Ascending aorta (tissue), 2 donors: ENCODE measurements at places on chromosomes 1 and 21.

GRCh38 chr21:21751286-21751685 lies 753.1 kb downstream of the NCAM2 start:
- DNase-seq, result no peak

- no peak for DNase-seq
Measured at GRCh38 chr1:175197531-175197930, 5.0 kb upstream of the KIAA0040 start.

GRCh38 chr1:7680207-7680954 lies 90.7 kb upstream of the VAMP3 start:
- DNase-seq, result no peak

DNA sequence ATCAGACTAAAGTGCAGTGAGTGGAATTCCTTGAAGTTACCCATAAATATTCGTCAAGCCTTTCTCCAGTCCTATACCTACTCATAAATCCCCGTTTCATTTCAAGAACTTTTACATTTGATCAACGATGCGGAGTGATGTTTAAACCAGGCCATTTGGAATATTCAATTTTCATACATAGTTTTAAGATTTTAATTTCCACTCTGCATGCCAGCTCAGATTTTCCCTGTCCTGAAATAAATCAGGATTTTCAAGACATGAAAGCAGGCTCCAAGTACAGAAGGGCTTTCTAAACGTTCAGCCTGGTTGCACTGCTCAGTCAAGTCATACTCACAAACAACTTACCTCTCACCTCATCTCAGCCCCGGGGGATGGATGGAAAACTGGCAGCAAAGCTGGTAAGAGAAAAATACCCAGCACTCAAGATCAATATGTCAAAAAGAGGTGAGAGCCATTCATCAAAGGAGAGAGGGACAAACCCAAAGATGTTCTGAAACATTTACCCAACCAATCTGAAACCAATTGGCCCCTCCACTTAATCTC lies 418.5 kb downstream of the PLPP3 start:
- DNase-seq, result no peak

DNA sequence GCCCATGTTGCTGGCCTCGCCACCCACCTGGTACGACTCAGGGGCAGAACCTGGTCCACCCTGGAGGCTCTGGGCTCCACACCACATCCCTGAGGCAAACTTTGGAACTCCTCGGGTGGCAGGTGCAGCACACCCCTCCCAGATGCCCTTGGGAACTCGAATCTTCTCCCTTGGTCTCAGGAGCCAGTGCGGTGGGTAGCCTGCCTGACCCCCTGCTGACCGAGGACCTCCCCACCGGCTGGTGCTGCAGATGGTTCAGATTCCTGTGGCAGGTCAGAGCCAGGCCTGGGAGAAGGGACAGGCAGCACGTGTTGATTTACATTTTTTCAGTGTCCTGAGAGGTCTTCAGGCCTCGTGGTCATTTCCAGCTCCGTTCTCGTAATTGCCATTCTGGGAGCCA lies 6.3 kb upstream of the CFAP410 start:
- DNase-seq, result no peak

DNA sequence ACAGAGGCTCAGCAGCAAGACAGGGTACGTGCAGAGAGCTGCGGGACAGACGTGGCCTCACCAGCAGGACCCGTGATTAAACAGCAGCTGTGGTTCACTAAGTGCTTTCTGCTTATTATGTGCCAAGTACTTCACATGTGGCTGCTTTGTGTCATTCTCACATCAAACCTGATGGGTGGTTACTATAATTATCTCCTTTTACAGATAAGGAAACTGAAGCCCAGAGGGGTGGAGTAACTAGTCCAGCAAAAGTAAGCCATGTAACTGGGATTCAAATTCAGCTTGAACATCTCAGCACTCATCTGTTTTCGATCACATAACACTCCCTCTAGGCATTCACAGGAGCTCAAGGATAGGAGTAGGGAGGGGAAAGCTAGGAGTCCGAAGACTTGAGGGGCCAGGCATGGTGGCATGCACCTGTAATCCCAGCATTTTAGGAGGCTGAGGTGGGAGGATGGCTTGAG lies 50.8 kb upstream of the CLIC4 start:
- DNase-seq, result no peak

DNA sequence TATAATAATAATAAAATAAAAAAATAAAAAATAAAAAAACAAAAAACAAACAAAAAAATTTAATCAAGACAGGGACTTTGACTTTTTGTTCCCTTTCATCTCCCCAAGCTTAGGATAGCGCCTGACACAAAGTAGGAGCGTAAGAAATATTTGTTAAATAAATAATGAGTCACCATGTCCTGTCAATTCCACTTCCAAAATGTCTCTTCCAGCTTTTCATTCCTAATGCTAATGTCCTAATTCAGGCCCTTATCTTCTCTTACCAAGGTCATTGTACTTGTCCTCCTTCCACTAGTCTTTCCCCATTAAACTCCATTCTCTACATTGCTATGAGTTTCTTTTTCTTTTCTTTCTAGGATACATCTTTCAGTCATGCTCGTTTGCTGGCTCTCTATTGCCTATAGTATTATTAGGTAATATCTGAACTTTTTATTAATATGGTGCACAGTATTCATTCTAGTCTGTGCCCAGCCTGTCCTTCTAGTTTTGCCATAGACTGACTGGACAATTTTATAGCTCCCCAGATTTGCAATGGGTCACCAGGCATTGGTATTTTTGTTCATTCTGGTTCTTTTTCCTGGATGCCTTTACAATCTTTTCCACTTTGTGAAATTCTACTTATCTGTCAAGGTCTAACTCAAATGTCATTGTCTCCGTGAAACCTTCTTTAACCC lies 11.4 kb downstream of the NEXN start:
- DNase-seq, result no peak

GRCh38 chr1:66396212-66396890 lies 137.6 kb upstream of the SGIP1 start:
- DNase-seq, result no peak

DNA sequence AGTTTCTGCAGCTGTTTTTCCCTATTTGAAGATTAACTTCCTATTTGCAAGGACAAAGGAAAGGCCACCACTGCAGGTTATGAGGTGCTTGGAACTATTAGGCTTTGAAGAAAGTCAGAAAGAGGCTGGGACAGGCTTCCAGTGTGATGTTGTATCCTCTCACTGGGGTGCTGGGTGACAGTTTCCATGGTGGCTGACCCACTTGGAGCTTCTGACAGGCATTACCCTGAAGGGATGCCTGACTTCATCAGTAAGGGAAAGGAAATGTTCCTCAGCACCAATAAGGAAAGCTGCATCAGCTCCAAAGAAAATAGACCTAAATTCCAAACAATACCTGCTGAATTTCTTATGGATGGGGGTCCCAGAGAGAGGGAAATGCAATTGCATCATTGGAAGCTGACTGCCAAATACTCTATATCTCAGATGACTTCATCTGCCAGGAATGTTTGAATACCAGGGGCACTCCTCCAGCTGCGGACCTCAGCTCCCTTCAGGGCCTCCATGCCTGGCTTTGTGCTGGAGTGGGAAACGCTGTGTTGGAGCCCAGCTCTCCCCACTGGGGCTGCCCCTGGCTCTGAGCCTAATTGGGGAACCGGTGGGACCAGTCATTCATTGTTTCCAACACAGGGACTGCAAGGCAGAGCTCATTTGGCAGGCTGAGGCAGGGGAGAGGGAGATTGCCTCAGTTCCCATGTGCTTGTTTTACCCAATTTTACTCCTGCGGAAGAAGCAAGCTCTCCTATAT lies 76.6 kb downstream of the RGL1 start:
- DNase-seq, result no peak

GRCh38 chr1:192810253-192810880 lies 1.5 kb downstream of the RGS2 start:
- no peak for DNase-seq

- peak; percentile 35 for DNase-seq
Measured at GRCh38 chr1:119712342-119713038, 756 bp downstream of the PHGDH start.

- no peak for DNase-seq
Measured at GRCh38 chr1:85058786-85059185, 10.5 kb upstream of the MCOLN3 start.

DNA sequence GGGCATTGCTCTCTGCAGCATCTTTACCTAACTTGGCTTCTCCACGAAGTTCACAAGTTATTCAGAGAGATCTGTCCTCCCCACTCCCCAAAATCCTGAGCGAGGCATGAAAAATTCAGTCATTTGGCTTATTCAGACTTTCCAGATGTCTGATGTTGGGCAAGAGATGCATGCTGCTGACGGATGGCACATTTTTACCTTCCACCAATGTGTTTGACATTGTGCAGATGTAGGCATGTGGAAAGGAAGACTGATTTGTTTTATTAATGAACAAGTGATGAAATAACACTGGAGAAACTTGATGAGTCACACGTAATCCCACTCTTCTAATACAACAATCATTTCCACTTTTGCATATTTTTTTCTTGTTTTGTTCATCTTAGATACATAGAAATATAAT lies 86.7 kb downstream of the C1orf94 start:
- no peak for DNase-seq

- DNase-seq, result no peak
Measured at GRCh38 chr1:4149281-4149680, 249.2 kb upstream of the C1orf174 start.

- DNase-seq, result no peak
Measured at GRCh38 chr1:150981177-150981804, 801 bp upstream of the ANXA9 start.

DNA sequence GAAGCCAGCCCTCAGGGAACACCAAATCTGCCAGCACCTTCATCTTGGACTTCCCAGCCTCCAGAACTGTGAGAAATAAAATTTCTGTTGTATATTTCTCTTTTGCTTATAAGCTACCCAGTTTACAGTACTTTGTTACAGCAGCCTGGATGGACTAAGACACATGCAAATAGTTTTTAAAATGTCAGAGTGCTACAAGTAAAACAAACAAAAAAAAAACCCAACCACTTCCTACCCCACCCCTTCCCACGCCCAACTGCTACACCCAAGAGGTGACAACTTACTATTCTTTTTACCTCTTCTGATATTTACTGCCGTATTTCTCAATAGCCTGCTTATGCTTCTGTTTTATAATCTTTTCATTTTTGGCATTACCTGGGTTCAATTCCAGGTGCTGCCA lies 8.6 kb upstream of the SPSB1 start:
- no peak for DNase-seq

DNA sequence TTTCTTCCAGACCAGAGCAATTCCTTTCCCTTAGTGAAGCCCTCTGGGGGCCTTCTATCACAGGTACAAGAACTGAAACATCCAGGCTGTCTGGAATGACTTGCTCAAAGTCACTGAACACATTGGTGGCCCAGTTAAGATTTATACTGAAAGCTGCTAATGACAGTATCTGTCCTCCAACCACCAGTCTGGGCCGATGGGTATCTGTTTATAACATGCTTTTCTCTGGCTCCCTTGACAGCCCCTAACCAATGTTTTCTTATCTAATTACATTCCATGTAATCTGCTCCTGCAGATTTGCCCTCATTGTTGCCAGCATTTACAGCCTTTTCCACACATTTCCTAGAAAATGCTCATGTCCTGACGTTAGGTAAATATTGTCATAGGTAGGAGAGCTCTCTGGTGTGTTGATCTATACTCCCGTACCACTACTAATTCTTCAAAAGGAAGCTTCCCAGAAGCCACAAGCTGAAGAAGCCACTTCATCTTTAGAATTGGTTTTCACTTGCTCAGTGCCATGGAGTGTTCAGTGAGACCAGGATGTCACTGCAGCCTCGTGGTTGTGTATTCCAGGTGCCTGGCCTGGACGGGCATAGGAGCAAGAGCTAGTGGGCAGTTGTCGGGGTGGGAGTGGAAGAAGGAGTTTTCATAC lies 163.9 kb downstream of the TSEN15 start:
- DNase-seq, result no peak

GRCh38 chr1:40606194-40606593 lies 59.3 kb downstream of the RIMS3 start:
- DNase-seq, result no peak

DNA sequence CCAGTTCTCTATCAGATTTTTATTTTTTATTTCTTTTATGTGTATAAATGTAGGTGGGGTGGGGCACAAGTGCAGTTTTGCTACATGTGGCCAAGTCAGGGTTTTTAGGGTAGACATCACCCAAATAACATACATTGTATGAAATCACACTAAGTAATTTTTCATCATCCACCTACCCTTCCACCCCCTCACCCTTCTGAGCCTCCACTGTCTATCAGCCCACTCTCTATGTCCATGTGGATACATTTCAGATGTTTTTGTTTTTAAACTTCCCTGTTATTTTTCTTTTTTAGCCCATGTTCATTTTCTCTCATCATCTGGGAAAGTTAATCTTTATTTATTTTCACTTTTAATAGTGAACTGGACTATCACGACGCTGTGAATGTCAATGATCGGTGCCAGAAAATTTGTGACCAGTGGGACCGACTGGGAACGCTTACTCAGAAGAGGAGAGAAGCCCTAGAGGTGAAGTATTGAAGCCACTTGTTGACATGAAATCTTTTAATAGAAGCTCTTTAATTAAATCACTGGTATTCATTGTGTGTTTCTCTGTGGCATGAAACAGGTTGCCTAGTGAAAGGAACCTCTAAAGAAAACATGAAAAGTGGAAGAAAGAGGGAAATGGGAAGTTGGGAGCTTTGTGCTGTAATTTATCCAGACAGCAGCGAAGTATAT lies 47.6 kb upstream of the MTR start:
- no peak for DNase-seq

GRCh38 chr1:82399093-82399492 lies 598.4 kb downstream of the ADGRL2 start:
- no peak for DNase-seq

- DNase-seq, result no peak
Measured at GRCh38 chr1:235563513-235564061, 59.3 kb upstream of the B3GALNT2 start.

DNA sequence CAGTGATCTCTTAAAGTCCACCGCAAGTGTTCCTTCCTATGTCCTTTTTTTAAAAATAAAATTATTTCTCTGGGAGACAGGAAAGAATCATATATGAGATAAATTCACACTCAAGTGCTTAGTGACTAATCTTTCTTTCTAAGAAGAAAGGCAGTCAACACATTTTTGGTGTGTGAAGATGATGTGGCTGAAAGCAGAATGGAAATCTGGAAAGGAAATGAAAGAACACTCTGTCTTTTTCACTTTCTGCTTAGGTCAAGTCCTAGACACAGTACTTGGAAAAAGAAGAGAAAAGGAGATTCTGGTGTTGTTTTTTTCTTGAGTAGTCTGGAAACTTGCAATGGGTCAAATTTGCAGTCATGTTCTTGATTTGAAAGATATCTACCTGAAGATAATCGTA lies 45.5 kb upstream of the PRRX1 start:
- DNase-seq, result no peak
